CD4-positive, alpha-beta T cell treated with Interleukin-6 at 100 ng/mL for 8 hours (primary cell): ENCODE measurements at places on chromosomes 2 and 18.

- DNase-seq = no peak
These were observed 6.1 kb downstream of the HJURP start for GRCh38 chr2:233848276-233848675.

DNA sequence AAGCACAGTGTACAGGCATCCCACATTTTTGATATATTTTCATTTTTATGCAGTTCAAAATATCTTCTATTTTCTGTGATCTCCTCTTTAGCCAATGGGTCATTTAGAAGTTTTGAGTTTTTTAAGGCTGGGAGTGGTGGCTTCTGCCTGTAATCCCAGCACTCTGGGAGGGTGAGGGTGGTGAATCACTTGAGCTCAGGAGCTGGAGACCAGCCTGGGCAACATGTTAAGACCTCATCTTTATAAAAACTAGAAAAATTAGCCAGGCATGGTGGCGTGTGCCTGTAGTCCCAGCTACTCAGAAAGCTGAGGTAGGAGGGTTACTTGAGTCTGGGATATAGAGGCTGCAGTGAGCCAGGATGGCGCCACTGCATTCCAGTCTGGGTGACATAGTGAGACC, 17.8 kb downstream of the UBR3 start:
- no peak for DNase-seq

- no peak for DNase-seq
These were observed 582.5 kb downstream of the TSN start for GRCh38 chr2:122338000-122338399.

- no peak for DNase-seq
These were observed 50.7 kb downstream of the METTL8 start for GRCh38 chr2:171383134-171383533.

- DNase-seq = peak; percentile 61
These were observed 19.5 kb downstream of the INPP4A start for GRCh38 chr2:98463988-98464771.

- DNase-seq = no peak
These were observed 635.8 kb downstream of the RNF144A start for GRCh38 chr2:7552825-7553570.

- DNase-seq = peak; percentile 56
These were observed 3.3 kb upstream of the GPBAR1 start for GRCh38 chr2:218257390-218257981.

GRCh38 chr2:66839551-66840320, 404.8 kb downstream of the MEIS1 start:
- no peak for DNase-seq

DNA sequence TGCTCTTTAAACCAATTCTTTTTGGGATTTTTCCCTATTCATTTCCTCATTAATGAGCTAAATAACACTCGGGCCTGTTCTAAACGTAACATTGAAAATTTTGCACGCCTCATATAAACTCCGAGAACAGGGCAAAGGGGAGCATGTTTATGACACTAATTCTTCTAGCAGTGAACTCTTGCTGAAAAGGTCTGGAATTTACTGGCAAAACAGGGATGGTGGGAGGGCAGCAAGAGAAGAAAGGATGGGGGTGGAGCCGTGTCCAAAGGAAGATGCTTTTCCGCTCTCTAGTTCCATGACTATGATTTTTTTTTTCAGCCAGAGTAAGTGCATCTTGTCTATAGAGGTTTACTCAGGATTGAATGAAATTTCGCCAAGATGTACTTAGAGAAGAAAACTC, 50.0 kb upstream of the IL1R1 start:
- DNase-seq = no peak

GRCh38 chr18:48208432-48209140, 200.6 kb downstream of the ZBTB7C start:
- no peak for DNase-seq

- DNase-seq = no peak
These were observed 151.8 kb upstream of the PTPRM start for GRCh38 chr18:7415081-7415894.

DNA sequence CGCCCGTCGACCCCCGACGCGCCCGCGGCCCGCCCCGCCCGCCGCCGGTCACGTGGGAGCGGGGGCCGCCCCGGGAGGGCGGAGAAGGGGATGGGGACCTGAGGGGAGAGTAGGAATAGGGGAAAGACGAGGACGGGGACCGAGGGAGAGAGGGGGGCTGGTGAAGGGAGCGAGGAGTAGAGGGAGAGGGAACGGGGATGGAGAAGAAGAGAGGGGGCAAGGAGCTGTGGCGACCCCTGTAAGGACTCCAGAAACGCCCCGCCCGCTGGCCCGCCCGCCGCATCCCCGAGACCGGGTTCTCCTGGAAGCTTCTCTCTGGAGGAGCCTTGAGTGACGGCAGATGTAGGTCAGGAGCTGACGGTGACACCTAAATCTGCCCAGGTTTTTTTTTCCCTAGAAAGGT, 615 bp downstream of the ADNP2 start:
- DNase-seq = no peak

- no peak for DNase-seq
These were observed 228.7 kb upstream of the SLC8A1 start for GRCh38 chr2:40680547-40680946.

DNA sequence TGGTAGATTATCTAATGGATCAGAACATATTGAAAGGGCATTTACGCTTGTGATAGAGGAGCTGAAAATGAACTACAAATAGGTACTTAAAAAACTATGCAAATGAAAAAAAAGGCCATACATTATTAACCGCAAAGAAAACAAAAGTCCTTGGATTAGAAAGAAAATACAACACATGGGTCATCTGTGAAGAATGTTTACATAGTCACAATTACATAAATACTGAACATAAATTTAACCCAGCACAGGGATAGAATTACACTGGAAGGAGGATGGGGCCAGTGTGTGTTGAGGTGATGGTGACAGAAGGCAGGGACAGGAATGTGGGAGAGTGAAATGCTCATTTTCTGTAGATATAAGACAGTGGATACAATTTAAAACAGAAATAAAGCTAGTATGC, 6.6 kb downstream of the NTSR2 start:
- DNase-seq = no peak

GRCh38 chr2:229660391-229660790, 54.0 kb downstream of the DNER start:
- no peak for DNase-seq

DNA sequence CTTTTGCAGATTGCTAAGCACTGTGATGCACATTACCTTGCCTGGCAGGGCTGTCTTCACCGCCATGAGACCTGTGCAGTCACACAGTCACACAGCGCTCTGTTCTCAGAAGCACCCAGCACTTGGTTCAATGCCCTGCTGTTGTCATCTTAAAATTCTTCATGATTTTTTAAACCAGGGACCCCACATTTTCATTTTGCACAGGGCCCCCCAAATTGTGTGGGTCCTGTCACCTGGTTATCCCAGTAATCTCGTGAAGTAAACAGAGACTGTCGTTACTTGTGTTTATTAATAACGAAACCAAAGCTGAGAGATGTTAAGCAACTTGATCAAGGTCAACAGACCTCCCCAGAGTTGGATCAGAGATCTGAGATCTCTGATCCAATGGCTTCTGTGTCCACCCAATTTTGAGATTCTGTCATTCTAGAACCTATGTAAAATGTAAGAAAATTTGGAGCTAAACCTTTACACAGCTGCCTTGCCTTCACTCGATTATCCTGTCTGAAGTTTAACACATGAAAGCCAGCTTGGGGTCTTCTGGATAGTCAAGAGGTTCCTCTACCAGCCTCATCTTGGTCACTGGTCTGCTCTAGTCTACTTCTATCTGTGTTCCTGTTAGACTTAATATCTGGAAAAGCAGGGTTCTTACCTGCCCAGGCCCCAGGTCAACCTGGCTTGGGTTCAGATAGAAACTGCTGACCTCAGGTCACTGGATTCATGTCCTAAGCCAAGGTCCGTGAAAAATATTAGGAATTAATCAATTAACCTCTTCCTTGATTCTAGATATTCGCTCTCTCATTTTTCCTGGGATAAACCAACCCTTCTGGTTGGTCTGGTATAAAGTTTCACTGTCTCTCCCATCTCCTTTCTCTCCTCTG, 13.7 kb upstream of the TTC39C start:
- no peak for DNase-seq

- DNase-seq = no peak
These were observed 197.1 kb upstream of the SMAD2 start for GRCh38 chr18:48127606-48128005.

DNA sequence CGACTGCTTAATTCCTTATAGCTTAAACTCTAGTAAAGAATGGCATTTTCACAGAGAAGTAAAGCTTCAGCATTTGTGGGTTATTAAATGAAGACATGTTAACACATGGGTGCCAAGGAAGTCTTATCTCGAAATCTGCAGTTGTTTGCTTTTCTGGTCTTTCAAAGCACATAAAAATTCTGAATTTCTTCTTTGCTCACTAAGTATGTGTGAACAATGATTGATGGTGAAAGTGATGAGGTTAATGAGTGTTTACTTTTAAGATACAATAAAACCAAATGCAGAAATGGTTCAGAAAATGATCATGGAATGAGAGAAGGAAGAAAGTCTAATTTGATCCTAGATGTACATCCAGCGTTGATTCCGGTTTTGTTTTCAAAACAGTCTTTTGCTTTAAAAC, 234.6 kb upstream of the RAB12 start:
- DNase-seq = no peak

DNA sequence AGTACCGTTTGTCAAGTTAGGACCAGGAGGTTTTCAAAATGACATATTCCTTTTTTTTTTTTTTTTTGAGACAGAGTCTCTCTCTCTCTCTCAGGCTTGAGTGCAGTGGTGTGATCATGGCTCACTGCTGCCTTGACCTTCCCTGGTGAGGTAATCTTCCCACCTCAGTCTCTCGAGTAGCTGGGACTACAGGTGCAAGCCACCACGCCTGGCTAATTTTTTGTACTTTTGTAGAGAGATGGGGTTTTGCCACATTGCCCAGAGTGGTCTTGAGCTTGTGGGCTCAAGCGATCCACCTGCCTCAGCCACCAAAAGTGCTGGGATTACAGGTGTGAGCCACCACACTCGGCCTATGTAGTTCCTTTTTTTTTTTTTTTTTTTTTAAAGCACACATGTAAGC, 127.9 kb upstream of the SEC11C start:
- DNase-seq = no peak

- DNase-seq = no peak
These were observed 3.0 kb upstream of the INPP1 start for GRCh38 chr2:190340369-190340768.

- no peak for DNase-seq
These were observed 345.5 kb upstream of the CWC22 start for GRCh38 chr2:180352620-180353019.

DNA sequence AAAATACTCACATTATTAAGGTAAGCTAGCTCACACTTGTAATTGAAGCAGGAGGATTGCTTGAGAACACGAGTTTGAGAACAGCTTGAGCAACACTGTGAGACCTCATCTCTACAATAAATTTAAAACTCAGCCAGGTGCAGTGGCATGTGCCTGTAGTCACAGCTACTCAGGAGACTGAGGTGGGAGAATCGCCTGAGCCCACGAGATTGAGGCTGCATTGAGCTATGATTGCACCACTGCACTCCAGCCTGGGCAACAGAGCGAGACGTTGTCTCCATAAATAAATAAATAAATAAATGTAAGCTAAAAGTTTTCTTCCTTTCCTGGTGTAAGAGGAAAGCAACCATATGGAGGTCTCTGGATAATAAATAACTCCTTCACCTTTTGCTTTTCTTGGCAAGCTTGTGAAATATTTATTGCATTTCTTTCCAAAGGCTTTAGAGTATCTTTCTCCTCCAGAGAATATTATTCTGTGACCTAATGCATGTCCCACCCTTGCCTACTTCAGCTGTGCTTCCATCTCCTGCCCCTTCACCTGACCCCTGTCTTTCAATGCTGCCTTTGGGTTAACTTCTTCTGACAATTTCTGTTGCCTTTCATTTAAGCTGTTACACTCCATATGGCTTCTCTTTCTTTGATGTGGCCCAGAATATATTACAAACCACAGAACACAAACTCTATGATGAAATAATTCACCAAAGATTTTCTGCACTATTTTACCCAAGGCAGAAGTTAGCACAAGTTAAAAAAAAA, 280.7 kb upstream of the RND3 start:
- DNase-seq = no peak

- peak; percentile 16 for DNase-seq
These were observed 70.8 kb upstream of the SMAD7 start for GRCh38 chr18:49021433-49022129.

DNA sequence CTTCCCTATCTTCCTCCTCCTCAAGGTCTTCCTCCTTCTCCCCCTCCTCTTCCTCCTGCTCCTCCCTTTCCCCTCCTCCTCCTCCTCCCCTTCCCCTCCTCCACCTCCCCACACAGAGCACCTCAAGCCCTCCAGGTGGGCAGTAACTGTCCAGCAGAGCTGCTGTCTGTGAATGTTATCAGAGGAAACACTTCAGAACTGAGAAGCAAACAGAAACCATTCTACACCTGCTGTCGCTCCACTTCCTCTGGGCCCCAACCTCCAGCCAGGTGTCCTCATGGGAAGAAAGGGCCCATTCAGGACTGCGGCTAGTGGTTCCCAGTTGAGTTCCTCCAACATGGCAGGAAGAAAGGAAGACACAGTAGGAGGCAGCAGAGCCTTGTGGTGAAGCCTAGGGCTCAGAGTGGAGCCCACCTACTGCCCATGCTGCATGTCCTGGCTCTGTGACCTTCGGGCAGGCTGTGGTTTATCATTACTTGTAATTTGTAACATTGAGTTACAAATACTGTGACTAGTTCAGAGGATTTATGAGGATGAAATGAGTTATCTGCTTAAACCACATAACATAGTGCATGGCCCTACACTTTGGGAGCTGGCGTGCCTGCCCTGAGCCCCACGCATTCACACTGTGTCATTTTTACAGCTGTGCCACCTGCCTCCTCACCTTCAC, 165.9 kb upstream of the ID2 start:
- no peak for DNase-seq

GRCh38 chr2:45543257-45543656, 67.8 kb downstream of the SRBD1 start:
- no peak for DNase-seq

DNA sequence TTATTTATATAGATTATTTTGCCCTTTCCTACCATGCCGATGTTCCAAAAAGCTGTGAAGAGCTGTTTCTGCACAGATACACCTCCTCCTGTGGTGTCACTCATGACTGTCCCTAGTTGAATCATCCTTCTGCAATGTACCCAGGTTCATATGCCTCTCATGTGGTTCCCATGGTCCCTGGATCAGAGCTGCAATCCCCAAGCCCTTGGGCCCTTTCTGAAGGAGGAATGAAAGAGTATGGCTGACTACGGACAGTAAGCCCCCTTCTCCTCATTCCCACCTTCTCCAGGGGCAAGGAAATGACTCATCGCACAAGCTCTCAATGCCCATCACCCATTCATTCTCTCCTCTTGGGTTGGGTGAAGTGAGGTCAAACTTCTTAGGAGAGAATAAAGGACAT, 63.9 kb upstream of the ACVR1 start:
- DNase-seq = no peak

DNA sequence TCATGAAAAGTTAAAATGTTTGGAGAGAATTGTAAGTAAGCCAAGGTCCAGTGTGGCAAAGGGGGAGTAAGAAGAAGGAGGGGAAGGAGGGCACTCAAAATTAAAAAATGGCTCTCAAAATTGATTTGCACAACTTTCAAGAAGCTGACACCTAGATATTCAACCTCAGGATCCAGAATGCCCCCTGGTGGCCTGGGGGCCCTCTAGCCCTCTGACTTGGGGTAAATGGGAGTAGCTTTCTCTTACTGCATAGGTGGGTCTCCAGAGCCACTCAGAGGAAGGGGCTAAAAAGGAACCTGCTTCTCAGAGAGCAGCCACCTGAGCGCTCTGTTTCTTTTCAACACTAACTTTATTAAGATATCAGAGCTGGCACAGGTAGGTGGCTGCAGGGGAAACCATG, 968.5 kb downstream of the BCL11A start:
- DNase-seq = no peak

- no peak for DNase-seq
These were observed 124.9 kb downstream of the DSC3 start for GRCh38 chr18:30917651-30918050.
